Stimulated activated CD4-positive, alpha-beta T cell treated with anti-CD3 and anti-CD28 coated beads, Interleukin-4, amount 100 ng/mL, for 48 hours (primary cell): ENCODE measurements at places on chromosomes 12 and 14.

GRCh38 chr14:32724867-32725471, 213.7 kb upstream of the NPAS3 start:
- DNase-seq: no peak

DNA sequence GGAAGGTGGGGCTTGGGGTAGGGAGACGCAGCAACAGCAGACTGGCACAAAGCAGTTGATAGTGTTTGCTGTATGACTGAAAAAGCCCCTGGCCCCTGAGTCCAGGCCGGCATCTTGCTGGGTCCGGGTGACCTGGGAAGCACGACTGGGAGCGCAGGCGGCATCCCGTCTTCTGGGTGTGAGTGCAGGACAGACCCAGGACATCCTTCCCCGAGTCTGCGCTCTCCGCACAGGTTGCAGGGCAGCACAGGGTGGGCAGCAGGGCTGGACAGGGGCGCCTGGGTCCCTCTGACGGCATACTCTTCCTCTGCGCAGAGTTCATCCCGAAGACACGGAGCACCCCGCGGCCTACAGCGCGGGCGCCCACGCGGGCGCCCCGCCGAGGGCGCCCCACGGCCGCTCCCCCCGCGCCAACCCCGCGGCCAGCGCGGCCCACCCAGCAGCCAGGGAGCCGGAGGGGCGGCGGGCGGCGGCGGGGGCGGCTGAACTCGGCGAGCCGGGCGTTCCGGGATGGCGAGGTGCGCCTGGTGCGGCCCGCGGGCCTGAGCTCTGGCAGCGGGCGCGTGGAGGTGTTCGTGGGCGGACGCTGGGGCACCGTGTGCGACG, 9.2 kb upstream of the CYP46A1 start:
- DNase-seq: no peak

DNA sequence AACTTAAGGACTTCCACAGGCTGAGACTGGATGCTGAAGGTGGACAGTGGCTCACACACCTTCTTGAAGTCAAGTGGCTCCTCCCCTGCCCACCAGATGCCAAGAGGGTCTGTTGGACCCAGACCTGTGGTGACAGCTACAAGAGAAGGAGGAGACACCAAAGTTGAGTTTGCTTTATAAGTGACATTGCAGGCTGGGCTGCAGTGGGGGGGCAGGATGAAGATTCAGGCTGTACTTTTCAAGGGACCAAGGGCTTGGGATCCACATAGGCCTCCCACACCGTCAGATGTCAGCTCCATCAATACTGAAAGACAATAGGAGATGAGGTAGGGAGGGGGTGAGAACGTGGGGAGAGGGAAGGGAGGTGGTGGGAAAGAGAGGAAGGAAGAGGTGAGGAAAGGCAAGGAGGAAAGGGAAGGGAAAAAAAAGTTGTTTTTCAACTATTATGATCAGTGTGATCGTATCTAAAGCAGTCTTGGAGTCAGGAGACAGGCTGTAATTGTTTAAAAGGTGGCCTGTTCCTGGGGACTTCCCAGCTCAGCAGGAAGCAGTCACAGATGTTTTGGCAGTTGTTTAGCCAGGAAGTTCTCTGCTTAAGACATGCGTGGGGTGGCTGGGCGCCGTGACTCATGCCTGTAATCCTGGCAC, 84.1 kb upstream of the RESF1 start:
- peak; percentile 55 for DNase-seq

- DNase-seq: no peak
Observed at GRCh38 chr12:127893895-127894609, 372.9 kb upstream of the TMEM132C start.

DNA sequence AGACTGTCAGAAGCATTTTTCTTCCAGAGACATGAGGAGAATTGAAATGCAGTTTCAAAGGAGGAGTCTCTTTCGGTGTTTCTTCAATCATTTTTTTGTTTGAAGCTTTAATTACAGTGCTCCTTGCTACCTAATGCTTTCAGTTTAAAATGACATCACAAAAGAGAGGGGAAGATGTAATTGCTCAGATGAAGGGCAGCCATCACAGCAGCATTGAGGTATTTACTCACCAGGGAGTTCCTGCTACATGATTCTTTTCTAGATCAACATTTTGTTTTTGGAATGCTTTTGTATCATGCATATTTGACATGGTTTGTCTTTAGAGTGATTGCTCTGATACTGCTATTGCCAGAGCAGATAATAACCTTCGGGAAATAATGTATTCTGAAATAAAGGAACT, 28.6 kb downstream of the FLRT2 start:
- no peak for DNase-seq

GRCh38 chr12:61369241-61369910, 890.8 kb upstream of the USP15 start:
- no peak for DNase-seq

DNA sequence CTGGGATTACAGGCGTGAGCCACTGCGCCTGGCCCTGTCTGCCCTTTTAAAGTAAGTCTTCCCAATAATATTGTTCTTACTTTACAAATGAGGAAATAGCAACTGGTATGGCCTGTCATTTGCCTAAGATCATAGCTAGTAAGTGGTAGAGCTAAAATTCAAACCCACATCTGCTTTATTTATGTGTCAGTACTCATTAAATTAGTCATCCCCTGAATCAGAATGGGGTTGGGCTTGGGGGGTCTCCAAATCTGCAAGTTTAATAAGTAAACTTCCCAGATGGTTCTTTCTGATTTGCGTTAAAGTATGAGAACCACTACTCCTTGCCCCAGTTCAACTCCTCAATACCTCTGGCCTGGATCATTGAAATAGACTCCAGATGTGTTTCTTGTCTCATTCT, 96.2 kb downstream of the FAR2 start:
- no peak for DNase-seq

- DNase-seq: peak; percentile 78
Observed at GRCh38 chr12:75334384-75335030, at the start of gene GLIPR1L1. Gene GLIPR1L1, plus strand, starts transcription at chr12:75334670. Its CDS starts 59 bp downstream, at chr12:75334729.

GRCh38 chr12:132921685-132922084, 34.3 kb upstream of the CHFR start:
- DNase-seq: no peak

DNA sequence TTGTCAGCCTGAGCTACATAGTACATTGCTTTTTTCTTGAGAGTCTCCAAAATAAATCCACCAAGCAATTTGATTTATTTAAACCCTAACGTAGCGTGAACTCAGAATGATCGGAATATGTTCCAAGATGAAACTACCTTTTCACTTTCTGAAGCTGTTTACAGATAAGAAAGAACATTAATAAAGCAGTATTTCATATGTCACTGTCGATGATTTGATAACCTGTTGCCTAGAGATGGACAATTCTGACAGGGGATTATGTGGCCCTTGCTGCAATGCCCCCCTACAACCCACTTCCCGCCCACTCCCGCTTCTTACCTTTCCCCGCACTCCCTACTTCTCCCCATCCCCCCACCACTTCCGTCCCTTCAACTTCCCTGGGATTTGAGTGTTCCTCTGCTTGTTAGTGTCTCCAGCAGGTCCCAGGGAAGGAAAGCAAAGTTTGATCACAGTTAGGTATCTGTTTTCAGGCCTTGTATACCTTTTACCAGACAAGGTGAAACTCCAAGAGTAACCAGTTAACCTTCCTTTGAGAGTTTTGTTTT, 229.2 kb upstream of the HMGA2 start:
- no peak for DNase-seq

- DNase-seq: no peak
Observed at GRCh38 chr14:98204139-98204538, 1067.9 kb downstream of the BCL11B start.

- no peak for DNase-seq
Observed at GRCh38 chr14:32764131-32764530, 174.5 kb upstream of the NPAS3 start.

DNA sequence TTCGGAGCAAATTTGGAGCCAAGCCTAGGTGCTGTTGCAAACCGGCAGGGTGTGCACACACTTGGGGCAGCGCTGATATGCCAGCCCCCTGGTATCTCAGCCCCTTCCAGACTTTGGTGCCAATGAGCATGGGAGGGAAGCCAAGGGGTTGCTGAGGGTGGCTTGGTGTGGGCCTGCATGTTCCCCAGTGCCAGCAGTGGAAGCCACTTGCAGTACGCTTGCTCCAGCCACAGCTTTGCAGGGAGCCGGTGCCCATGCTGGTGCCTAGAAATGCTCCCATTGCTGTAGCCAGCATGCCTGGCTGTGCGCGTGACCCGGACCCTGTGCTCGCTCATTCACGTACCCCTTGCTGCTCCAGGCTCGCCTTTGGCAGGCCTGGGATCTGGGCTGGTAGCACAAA, 67.1 kb upstream of the DNM1L start:
- no peak for DNase-seq

DNA sequence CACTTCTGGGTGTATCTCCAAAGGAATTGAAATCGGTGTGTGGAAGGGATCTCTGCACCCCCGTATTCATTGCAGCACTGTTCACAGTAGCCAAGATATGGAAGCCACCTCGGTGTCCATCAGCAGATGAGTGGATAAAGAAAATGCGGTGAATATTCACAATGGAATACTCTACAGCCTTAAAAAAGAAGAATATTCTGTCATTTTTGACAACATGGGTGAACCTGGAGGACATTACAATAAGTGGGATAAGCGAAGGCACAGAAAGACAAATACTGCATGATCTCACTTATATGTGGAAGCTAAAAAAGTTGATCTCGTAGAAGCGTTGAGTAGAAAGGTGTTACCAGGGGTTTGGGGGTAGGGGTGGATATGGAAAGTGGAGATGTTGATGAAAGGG, 111.9 kb downstream of the BEGAIN start:
- DNase-seq: no peak

GRCh38 chr12:46744283-46744682, 81.5 kb downstream of the SLC38A4 start:
- DNase-seq: no peak

- no peak for DNase-seq
Observed at GRCh38 chr12:109708939-109709338, 4.7 kb upstream of the FAM222A start.

GRCh38 chr14:95601650-95602049, 66.8 kb downstream of the GLRX5 start:
- DNase-seq: no peak

- DNase-seq: no peak
Observed at GRCh38 chr12:103901518-103902173, 28.6 kb upstream of the HSP90B1 start.

- no peak for DNase-seq
Observed at GRCh38 chr12:124216966-124217365, 77.9 kb upstream of the RFLNA start.

- no peak for DNase-seq
Observed at GRCh38 chr12:100789146-100789545, 5.4 kb upstream of the ANO4 start.

DNA sequence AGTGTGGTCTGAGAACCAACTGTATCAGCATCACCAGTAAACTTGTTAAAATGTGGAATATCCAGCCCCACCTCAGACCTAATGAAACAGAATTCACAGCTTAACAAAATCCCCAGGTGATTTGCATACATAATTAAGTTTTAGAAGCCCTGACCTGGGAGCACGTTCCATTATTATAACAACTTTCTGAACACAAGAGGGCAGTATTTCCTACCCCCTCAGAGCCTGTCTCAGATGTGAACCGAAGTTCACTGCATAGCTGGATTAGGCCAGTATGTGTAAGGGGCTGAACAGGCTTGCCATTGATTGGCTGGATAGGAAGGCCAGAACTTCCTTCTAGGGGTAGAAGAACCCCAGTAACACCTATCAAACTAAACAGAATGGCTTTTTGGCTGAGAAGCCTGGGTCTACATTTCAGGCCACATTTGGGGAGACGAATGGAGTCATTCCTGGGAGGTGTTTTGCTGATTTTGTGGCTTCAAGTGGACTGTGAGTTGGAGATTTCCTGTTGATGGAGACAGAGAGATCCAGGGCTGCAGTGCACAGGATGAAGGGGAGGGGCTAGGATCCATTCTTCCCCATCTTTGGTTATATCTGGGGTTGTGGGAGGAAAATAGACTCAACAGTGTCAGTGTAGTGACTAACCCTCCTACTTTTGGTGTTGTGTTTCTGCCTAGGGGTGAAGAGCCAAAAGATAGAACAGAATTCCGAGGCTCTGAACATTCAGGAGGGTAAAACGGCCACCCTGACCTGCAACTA, 94.7 kb upstream of the OR4E1 start:
- DNase-seq: no peak

DNA sequence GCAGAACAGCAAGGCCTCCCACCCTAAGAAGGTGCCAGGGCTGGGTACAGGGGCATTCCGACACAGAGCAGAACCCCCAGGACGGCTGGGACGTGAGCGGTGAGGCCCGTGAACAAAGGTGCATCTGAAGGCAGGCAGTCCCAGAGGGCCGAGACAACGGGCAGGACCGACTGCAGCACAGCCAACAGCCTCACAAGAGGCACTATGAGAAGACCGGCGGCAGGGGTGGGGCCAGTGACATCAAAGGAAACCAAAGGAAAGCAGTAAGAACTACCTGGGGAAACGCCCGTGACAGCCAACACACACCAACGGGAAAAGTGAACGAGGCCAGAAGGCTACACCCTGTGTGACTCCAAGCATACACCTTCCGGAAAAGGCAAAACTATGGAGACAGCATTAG, 9.1 kb downstream of the BTBD6 start:
- DNase-seq: no peak

DNA sequence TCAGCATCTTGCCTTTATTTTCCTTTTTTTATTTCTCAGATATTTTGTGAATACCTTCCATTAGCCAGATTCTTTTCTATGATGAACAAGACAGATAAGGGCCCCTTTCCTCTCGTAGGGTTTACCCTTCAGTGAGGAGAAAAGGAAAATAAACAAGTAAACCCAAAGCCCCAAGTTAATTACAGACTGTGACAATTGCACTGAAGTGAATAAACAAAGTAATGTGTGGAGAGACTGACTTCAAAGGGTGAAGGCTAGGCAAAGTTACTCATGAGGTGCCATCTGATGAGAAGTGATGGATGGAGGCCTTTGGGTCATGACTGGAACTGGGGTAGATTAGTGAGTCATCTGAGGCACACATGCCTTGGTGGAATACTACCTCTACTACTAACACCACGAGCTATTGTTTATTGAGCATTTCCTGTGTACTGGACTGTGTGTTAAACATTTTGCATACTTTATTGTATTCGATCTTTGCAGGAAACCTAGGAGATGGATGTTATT, 143.4 kb upstream of the PRICKLE1 start:
- DNase-seq: no peak

DNA sequence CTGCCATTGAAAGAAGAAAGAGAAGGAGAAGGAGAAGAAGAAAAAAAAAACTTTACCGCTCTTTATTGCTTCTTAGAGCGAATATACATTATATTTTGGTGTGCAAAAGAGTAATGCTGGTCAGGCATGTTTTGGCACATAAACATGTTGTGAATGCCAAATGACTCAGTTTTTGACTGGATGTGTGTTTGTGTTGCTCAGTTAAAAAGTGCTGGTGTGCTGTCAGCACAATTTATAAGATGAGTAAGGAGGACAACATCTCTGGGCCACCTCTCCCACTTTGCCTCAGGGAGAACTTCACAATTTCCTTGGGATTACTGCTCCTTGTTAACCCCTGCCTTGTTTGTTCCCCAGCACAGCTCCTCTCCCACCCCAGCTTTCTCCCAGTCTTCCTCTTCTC, 584.8 kb downstream of the ETNK1 start:
- no peak for DNase-seq
